ENCODE measurements at places on chromosomes 11 and 22. TPM values are rescaled to one million over a fixed set of nuclear protein-coding genes. Genes with fewer than 3 reads are reported as not detected.

- DNase-seq = no peak
Measured at GRCh38 chr11:71371674-71372069, 76.5 kb downstream of the DHCR7 start.

SYT9 gene
- not detected for total RNA-seq

DNA sequence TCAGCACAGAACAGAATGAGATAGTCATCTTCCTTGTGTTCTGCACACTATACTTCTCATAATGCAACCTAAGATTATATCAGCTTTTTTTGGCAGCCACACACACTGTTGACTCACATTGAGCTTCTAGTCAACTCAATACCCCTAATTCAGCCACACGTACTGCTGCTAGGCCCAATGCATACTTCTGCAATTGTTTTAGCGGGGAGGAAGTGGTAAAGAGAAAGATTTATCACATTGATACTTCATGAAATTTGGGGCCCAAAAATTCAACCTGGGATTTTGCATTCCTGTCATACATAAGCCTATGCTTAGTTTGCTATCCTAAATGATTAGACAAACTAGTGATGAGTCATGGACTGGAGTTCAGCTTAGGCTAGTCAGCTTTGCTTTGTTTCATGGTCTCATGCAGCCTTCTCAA is 8.6 kb upstream of the UPB1 start:
- DNase-seq = no peak

DNA sequence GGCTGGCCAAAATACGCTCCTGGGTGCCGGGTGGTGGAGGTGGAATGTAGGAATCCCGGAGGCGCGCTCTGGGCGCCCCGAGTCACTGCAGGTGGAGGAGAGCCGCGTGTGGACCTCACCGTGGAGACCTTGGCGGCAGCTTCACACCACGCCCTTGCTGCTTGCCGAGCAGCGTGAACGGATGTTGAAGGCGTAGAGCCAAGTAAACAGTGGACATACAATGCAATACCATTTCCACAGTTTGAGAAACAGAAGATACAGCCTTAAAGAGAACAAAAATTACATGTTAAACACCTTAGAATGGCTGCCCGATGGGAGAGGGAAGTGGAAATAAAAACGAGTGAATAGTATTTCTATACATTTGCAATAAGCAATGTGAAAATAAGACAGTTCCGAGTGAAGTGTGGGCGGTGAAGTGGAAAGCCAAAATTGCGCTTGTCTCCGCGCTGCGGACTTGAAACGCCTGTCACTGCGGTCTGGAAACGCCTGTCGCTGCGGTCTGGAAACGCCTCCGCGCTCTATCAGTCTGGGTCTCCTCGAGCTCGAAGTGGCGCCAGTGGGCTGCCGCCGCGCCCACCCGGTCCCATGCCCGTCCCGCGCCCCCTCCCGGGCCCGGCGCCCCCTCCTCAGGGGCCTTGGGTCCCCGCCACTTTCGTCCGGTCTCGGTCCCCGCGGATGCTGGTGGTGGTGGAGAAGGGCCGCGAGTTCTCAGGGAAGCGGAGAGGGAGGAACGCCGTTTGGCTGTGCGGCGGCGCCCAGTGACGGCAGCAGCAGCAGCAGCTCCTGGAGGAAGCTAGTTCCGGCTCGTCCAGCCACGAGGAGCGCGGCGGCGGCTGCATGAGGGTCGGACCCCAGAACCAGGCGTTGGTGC is 1.6 kb downstream of the NCR3LG1 start:
- peak; percentile 24 for DNase-seq

DNA sequence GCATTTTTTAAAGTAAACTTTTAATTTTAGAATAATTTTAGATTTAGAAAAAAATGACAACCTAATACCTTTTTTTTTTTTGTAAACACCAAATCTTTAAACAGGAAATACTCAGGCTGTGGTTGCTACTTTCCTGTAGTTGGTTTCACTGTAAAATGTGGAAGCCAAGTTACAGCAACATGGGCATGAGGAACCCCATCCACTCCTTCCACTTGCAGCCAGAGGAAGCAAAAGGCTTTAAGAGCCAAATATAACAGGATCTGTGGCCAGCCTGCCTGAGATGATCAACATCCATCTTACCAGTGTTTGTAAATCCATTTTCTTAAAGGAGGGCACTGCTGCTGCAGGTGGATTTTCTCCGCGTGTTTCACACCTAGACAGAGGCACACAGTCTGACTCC is 66.2 kb downstream of the TNRC6B start:
- DNase-seq = no peak

DNA sequence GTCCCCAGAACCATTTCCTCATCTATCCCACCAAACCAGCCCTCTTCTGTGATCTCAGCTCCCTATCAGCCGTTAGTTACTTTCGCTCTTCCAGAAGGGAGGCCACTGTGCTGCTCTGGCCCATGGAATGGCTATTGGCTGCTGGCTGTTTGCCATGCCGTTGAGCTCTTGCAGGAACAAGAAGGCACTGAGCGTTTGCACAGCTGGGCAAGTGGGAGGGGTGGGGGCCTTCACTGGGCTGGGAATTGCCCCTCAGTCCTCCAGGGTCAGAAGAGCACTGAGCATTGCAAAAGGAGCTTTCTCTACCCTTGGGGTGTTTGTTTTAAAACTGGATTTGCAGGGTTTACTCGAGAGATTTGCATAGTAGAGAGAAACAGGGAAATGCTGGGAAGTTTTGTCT is 129.0 kb upstream of the PARVA start:
- peak; percentile 72 for DNase-seq

DNA sequence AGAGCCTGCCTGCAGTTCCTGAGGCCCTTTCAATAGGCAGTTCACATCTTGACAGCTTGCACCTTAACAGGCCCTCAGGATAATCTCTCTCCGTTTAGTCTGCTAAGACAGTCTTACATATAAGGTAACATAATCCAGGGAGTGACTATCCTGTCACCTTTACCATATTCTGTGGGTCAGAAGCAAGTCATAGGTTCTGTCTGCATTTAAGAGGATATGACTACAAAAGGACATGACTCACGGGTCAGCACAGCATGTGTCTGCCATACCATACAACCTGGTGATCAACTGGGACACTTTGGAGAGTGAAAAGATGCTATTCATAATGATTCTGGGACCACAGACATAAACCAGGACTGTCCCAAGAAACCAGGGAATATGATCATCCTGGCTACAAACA is 611.1 kb downstream of the SOX6 start:
- DNase-seq = no peak

LSP1 gene
- total RNA-seq = 36.9 TPM

OR5W2 gene
- total RNA-seq = not detected

DNA sequence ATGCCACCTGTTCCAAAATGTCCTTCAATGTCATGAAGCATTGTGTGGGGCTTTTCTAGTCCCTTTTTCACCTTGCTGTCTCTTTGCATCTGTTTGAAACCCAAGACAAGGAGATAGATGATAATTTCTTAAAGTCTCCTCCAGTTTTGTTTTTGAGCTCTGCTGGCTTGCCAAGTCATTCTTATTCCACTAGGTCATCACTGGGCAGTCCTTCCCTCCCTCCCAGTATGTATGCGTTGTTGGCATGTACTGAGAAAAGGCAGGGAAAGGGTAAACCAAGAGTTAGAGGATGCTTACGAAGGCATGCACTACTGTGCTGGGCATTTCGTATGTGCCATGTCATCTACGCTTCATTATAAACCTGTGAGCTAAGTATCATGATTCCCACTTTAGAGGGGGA is 78.6 kb downstream of the PARVA start:
- DNase-seq = no peak

ALDH3B1 gene
- total RNA-seq = 91.6 TPM

DNA sequence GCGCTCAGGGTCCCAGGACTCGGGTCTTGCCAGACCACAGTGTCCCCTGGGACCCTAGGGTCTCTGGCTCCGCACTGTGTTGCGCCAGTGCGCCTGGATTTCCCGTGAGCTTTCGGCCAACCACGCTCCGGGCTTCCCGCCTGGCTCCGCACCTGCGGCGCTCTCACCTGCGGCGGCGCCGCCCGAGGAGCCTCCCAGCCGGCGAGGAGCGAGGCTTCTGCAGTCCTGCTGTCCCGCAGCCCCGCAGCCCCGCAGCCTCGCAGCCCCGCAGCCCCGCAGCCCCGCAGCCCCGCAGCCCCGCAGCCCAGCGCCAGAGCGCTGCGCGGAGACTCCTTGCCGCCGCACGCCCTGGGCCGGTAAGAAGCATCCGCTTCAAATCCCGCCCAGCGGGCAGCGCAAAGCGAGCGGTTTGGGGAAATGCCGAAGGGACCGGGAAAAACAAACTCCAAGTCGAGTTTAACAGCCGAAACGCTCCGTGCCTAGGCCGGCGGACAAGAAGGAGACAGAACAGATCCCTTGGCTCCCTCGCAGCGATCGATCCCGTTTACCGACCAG is 939 bp downstream of the ALX4 start:
- no peak for DNase-seq

DNA sequence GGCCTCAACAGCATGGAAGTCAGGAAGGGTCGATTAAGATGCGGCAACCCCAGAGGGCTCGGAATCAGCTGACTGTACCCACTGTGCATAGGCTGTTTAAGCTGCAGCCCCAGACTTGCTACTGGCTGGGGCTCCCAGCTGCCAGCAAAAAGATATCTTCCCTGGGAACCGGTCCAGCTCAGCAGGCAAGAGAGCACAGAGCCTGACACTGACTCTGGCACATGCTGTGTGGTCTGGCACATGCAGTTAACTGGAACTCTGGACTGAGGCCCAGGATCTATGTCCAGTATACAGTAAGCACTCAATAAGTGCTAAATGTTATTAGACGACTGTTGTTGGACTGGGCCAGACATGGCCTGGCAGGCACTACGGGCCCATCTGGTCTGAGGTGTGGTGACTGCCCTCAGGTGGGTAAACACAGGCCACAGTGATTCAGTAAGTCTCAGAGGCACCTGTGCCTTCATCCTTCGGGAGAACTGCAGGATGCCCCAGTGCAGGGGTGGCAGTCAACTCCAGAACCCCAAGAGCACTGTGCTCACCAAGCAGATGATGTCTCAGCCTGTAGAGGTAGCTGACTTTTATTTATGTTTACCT is 87.6 kb downstream of the LARGE1 start:
- DNase-seq = no peak

DNA sequence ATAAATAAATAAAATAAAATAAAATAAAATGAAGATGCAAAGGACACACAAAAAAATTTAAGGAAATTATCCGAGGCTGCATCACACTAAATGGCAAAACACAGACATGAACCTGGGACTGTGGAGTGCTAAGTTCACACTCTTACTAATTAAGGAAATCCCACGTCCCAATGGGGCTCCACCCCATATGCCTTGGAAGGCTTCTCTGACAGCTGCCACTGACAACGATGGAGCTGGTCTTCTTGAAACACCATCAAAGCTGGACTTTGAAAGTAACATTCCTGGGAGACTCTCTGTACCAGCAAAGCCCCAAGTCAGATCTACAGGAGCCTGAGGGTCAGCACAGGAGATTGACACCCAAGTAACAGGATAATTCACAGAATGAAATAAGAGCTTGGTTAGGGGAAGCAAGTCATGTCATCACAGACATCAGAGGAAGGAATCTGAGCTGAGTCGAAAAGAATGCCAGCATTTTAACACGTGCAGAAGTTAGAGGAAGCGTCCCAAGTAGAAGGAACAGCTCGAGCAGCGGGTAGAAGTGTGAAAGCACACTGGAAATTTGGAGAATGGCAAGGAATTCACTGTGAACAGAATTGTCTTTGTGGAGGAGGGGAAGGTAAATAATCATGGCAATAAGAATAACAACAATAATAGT is 13.8 kb downstream of the TPST2 start:
- no peak for DNase-seq

- no peak for DNase-seq
Measured at GRCh38 chr11:103077554-103077953, 14.4 kb downstream of the DCUN1D5 start.

GRCh38 chr22:40955571-40955970 is 4.4 kb downstream of the RBX1 start:
- DNase-seq = no peak

VWA5A gene
- 17.0 TPM for total RNA-seq

KRTAP5-1 gene
- not detected for total RNA-seq

SPDYC gene
- total RNA-seq = not detected

DNA sequence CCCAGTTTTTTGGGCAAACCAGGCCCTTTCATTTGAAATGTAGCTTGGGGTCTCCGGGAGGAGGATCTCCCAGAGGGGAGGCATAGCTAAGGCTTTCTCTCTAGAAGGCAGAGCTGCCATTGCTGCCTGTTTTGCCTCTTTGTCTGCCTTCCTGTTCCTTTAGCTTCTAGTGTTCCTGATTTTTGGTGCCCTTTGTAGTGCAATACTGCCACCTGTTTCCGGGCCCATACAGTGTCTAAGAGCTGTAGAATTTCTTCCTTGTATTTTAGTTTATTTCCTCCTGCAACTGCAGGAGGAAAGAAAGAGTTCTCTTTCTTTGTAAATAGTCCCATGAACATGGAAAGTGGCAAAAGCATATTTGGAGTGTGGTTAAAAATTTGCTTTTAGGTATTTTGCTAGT is 19.3 kb upstream of the GLYATL1 start:
- no peak for DNase-seq

- DNase-seq = no peak
Measured at GRCh38 chr11:20037396-20038153, 122.7 kb downstream of the DBX1 start.

- DNase-seq = no peak
Measured at GRCh38 chr22:46946383-46946962, 184.0 kb downstream of the TBC1D22A start.

- DNase-seq = no peak
Measured at GRCh38 chr22:24068717-24069297, 57.7 kb downstream of the CABIN1 start.

CHRDL2 gene
- total RNA-seq = not detected

GRCh38 chr11:69352715-69353319 is 58.9 kb downstream of the MYEOV start:
- no peak for DNase-seq

GRCh38 chr11:126965331-126965730 is 35.2 kb downstream of the KIRREL3 start:
- no peak for DNase-seq

PRODH gene
- 48.3 TPM for total RNA-seq
